ENCODE measurements at places on chromosomes 13 and 19.
A peak's percentile ranks its signal among the peaks of the same experiment; 100 is the strongest.

GRCh38 chr19:44142059-44142433 lies 692 bp downstream of the ZNF234 start:
- DNase-seq: no peak

- DNase-seq: no peak
These were observed 56.2 kb upstream of the MYCBP2 start for GRCh38 chr13:77383097-77383496.

- no peak for DNase-seq
These were observed 338.6 kb downstream of the KCNRG start for GRCh38 chr13:50353651-50354415.

DNA sequence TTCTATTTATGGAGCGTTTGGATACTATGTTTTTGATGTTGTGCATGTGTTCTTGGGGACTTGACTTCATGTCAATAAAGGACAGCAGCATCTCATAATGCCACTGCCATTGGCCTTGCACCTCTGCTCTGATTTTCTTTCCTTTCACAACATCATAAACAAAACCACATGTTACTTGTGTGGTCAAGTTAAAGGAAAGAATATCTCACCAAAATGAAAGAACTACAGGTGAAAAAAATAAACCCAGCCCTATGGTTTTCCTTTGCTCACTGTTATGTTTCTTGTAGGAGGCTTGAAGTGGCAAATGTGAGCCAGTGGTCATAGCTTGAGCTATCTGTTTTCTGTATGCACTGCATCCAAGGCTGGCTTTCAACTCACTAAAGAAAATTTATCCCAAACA lies 240.4 kb downstream of the KCNRG start:
- no peak for DNase-seq

- no peak for DNase-seq
These were observed 156.8 kb downstream of the RGCC start for GRCh38 chr13:41613984-41614661.

DNA sequence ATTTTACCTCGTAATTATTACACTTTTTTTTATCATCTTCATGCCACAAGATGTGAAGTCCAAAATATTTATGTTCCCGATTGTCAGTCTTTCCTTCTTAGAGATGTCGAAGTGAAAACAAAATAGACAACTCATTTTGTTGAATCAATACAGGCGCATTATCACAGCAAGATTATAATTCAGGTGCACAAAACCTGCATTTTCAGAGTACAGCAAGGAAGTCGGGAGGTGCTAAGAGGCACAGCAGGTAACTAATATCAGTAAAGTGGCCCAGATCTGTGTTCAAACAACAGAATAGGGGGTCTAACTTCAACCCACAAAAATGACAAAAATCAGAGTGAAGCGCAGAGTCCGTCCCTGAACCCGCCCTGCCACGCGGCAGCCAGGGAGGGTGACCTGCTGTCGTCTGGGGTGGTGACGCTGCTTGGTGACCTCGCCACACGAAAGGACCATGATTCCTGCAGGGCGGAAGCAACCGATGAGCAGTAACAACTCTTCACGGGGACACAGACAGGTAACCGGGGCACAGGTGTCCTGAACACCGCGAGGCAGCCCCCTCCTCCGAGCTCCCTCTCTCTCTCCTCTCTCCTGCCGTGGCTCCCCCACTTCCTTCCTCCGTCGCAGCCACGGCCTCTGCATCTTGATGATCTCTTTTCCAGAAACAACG lies 50.9 kb upstream of the SPACA7 start:
- DNase-seq: no peak

DNA sequence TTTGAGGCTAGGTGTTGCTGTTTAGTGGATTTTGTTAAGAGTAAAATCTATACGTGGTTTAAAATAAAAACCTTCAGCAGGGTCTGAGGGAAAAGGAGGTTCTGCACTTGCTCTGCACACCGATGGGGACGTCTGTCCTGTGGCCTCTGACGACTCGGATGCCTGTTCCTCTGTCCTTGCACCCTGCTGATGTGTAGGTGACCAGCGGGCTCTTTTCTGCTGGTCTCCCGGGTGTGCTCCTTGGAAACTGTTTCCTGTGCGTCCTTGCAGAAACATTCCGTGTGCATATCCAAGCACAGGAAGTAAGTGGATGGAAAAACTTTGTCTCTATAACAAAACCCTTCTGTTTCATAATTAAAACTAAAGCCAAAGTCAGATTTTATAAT lies 3.8 kb downstream of the ATP4B start:
- no peak for DNase-seq

GRCh38 chr13:109998684-109999533 lies 212.5 kb upstream of the IRS2 start:
- DNase-seq: no peak

DNA sequence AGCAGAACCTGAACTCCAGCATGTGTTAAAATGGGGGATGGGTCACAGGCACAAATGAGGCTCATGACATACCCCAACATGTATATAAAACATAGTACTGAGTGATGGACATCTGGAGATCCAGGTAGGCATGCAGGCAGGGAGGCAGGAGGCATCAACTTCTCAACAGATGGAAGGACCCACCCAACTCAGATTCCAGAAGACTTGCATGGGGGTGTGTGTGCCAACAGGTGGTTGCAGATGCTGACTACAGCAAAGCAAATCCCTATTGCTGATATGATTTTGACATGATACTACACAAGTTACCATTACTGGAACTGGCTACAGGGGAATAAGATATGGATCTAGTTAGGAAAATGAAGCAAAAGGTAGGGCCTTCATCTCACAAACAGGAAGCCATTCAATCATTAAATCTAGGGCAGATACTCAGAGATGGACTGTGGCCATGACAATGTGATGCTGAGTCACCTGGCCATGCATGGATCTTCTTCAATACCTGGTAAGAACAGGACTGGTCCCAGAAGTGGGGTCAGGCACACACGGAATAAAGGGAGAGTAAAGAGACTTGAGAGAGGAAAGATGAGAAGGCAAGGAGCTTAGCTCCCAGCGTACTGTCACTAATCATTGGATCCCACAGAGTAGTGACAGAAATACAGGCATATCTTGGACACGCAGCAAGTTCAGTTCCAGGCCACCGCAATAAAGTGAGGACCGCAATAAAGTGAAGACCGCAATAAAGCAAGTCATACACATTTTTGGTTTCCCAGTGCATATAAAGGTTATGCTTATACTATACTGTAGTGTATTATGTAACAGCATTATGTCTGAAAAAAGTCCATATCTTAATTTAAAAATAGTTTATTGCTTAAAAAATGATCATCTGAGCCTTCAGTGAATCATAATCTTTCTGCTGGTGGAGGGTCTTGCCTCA lies 91.3 kb downstream of the USP12 start:
- no peak for DNase-seq

DNA sequence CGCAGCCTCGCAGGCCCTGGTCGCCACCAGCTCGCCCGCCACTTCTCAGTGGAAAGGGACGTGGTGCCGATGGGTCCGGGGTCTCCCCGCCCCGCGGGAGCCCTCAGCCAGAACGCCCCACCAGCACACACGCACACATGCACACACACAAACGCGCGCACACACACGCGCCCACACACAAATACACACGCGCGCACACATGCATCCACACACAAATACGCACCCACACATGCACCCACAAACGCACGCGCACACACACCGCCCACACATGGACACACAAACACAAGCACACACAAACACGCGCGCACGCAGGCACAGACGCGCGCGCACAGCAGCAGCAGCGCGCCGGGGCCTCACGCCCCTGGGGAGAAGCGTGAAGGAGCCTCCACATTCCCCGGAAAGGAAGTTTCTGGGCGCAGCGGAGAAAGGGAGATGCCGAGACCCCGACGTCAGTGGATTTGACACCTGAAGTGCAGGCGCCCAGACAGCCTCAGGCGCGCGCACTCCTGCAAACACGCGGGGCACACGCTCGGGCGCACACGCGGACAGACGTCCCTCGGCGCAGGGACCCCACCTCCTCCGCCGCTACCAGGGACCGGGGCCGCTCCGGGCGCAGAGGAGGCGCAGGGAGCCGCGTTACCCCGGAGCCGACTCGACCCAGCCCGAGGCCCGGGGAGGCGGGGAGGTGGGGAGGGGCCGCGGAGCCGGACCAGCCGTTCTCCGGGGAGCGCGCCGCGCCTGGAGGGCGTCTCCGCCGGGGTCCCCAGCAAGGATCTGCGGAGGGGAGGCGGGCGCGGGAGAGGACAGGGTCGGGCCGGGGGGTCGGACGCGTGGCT lies 622 bp downstream of the RASA3 start:
- peak; percentile 25 for DNase-seq

GRCh38 chr19:42152910-42153671 lies 20.8 kb upstream of the POU2F2 start:
- DNase-seq: no peak

GRCh38 chr19:5894704-5895349 lies 8.8 kb downstream of the NDUFA11 start:
- DNase-seq: no peak

DNA sequence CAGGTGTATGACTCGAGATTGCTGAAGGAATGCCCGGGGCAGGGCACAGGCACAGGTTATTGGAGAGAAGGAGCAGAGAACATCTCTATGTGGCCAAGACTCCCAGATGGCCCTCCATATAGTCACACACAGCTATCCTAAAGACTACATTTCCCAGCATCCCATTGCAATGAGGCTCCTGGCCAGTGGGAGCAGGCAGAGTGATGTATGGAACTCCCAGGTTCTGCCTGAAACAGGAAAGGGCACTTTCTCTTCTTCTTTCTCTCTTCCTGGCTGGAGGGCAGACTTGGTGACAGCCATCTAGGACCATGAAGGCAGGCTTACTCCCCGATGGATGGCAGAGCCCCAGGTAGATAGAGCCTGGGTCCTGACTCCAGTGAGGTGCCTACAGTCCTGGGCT lies 13.5 kb downstream of the PPP1R13L start:
- DNase-seq: no peak

DNA sequence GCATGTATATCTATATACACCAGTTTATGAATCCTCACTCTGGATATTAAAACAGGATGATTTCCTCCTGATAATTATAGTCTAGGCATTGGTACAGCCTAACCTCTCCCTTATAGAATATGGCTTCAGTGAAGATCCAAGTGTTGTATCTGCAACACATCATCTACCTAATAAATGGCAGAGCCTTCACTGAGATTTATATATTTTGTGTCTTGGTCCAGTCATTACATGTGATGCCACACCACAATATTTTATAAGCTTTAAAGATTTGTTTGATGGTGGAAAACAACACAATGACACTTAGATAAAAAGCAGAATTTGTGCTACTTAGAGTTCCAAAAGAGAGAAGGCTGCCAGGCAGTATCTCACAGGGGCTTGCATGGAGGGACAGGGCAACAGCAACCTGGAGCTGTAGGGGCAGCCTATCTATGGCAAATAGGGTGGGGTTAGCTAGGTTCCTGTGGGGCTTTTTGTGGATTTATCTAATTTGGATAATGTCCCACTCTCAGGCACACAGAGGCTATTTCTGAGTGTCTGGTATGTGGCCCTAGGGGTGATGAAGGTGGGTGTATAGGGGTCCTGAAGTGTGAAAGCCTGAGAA lies 1736.7 kb upstream of the PRR20A start:
- DNase-seq: no peak

GRCh38 chr19:1243768-1244692 lies 2.5 kb downstream of the ATP5F1D start:
- DNase-seq: peak; percentile 82

- DNase-seq: no peak
These were observed 28.3 kb downstream of the PIP5K1C start for GRCh38 chr19:3671680-3672574.

- DNase-seq: no peak
These were observed 622 bp upstream of the FDX2 start for GRCh38 chr19:10316229-10317044.

GRCh38 chr13:39040206-39040605 lies 1.9 kb downstream of the NHLRC3 start:
- no peak for DNase-seq

DNA sequence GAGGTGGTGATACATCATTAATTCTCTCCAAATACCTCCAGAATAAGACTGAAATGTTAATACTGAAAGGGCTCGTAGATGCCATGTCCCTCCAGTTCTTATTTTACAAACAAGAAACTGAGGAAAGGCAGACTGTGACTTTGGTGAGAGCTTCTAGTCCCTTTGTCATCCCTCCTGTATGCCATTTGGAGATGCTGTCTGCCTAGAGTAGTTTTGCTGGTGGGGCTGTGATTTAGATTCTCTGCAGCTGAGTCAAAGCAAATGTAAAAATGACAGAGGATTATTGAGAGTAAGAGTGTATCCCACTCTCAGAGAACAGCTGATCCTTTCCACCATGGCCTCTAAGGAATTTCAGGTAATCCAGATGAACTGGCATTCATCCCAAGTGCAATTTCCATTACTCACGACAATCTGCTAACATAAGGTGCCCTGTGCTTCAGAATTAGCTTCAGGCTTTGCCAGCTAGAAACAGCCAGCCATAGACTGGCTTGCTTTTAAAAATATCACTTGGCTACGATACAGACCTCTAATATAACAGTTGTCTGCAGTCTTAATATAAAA lies 16.8 kb downstream of the PABPC3 start:
- no peak for DNase-seq

DNA sequence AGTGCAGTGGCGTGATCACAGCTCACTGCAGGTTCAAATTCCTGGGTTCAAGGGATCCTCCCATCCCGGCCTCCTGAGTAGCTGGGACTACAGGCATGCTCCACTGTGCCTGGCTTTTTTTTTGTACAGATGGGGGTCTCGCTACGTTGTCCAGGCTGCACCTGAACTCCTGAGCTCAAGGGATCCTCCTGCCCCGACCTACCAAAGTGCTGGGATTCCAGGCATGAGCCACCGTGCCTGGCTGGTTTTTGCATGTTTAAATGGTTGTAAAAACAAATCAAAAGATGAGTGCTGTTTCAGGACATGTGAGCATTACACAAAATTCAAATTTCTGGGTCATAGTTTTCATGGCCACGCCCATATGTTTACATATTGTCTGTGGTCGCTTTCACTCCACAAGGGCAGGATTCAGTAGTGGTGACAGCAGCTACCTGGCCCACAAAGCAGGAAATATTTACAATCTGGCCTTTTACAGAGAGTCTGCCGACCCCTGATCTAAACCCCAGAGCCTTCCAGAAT lies 5.3 kb downstream of the MATK start:
- DNase-seq: no peak

- no peak for DNase-seq
These were observed 6.8 kb downstream of the KLK10 start for GRCh38 chr19:51012661-51013190.

DNA sequence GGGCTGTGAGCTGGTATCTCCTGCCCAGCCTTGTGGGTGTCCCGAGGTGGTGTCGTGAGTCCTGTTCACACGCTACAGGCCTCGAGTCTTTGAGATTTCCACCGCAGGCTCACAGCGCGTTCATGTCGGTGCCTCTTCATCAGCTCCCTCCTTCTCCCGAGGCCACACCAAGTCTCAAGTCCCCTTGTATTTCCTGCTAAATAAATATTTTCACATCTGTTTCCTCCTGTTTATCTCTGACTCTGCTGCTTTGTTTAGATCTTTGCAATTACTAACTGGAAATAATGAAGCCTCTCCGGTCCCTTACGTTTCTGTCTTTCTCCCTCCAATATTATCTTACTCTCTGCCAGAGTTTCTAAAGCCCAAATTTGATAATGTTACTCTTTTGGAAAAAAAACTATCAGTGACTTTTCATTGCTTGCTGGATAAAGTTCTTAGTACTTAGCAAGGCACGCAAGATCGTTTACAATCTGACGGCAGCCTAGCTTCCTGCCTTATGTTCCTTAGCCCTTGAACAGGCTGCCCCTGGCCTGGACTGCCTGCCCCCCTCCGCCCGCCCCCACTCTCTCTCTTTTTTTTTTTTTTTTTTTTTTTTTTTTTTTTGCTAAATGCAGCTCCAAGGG lies 130.5 kb upstream of the RNF113B start:
- no peak for DNase-seq

- no peak for DNase-seq
These were observed 3.2 kb upstream of the MAB21L1 start for GRCh38 chr13:35479706-35480105.
